ENCODE measurements at places on chromosomes 6 and 20.

- no peak for DNase-seq
Measured at GRCh38 chr20:1266167-1266973, at the start of gene SNPH. TSS of gene SNPH (plus strand) at chr20:1266294. CDS start at chr20:1296240, 29,946 bp downstream.

DNA sequence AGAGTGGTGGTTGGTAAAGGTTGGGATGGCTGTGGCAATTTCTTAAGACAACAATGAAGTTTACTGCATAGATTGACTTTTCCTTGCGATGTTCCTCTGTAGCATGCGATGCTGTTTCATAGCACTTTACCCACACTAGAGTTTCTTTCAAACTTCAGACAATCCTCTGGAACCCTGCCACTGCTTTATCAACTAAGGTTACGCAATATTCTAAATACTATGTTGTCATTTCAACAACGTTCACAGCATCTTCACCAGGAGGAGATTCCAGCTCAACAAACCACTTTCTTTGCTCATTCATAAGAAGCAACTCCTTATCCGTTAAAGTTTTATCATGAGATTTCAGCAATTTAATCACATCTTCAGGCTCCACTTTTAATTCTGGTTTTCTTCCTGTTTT is 161.2 kb upstream of the NRSN1 start:
- no peak for DNase-seq

GRCh38 chr6:110971468-110971867 is 10.4 kb upstream of the RPF2 start:
- DNase-seq: no peak

- DNase-seq: no peak
Measured at GRCh38 chr6:151130329-151130728, 109.4 kb upstream of the AKAP12 start.

DNA sequence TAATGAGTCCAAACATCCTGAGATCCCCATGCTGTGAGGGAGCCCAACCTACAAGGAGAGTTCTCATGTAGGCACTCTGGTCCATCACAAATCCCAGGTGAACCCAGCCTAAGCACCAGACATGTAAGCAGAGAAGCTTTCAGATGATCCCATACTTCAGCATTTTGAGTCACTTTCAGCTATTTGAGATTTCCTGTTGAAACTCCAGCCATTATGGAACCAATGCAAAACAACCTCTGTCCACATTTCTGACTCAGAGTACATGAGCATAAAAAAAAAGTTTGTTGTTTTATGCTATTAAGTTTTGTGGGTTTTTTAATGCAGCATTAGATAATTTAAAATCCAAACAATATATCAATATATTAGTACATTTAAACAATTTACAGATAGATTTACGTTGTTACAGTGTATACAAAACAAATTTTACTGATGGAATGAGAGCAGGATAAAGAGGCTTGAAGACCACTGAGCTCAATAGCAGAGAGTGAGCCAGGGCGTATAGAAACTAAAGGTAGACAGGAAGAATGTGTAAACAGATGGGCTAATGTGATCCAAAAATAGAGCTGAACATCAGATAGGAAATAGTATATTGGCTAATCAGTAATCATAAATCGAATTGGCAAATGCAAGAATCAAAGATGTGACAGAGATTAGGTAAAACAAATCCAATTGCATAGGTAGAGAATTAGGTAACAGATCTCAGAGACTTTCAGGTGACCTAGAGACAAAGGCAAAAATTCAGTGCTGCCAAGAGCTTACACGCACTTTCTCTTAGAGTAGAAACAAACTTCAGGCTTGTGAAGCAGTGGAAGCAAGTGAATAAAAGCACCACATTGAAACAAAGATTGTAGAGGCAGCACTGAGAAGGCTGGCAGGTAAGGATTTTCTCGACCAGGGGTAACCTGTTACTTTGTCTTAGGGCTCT is 36.2 kb upstream of the PLCB1 start:
- no peak for DNase-seq

- no peak for DNase-seq
Measured at GRCh38 chr6:13519839-13520238, 32.4 kb upstream of the GFOD1 start.

- no peak for DNase-seq
Measured at GRCh38 chr6:169810066-169810989, 58.9 kb downstream of the ERMARD start.

GRCh38 chr20:8912731-8913130 is 156.2 kb upstream of the PLCB4 start:
- DNase-seq: no peak

DNA sequence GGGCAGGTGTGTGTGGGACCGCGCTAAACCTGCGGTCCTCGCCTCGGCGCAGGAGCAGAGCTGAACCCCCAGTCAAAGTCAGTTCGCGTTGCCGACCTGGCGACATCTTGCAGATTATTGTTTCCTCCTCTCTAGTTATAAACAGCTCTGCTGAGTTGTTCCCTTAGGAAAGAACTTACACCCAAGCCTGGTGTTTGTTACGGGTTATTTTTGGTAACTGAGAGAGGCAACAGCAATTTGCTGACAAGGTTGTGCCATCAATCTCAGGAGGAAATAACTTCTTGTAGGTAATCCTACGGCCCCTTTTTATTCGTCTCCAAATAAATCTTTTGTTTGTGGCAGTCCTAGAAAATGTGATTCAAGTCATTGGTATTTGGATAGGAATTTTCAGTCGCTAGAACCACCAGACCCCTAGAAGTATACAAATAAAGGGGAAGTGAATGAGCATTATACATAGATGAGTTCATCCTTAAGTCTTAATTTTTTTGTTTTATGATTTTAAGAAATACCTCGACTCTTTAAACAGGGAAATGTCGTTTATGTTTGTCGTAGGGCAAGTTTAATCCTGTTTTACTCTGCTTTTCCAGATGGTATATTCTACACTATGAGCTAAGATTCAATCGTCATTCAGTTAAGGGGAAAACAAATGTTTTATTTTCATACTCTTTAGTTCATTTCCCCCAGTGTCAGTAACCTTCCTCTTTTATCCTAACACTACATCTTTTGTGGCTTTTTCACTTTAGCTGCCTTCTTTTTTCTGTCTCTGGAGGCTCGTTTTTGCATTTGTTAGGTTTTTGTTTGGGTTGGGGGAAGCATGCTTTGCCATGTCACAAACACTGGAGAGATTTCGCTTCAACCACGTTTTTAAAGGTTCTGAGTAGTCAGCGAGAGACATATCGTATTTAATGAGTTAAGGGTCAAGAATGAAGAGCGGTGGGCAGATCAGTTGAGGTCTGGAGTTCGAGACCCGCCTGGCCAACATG is 1.2 kb downstream of the PM20D2 start:
- no peak for DNase-seq

GRCh38 chr20:37748015-37748414 is 54.2 kb downstream of the CTNNBL1 start:
- no peak for DNase-seq

DNA sequence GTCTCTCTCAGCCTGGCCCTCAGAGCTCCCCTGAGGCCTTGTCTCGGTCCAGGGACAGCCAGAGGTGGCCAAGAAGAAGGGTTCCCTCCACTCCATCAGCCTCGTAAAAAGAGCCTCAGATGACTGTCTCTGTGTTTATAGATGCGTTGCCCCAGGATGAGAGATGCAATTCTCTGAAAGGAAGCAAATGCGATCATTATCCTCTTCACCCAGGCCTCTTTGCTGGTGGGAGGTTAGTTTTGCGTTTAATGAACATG is 90.4 kb downstream of the YTHDF1 start:
- no peak for DNase-seq

DNA sequence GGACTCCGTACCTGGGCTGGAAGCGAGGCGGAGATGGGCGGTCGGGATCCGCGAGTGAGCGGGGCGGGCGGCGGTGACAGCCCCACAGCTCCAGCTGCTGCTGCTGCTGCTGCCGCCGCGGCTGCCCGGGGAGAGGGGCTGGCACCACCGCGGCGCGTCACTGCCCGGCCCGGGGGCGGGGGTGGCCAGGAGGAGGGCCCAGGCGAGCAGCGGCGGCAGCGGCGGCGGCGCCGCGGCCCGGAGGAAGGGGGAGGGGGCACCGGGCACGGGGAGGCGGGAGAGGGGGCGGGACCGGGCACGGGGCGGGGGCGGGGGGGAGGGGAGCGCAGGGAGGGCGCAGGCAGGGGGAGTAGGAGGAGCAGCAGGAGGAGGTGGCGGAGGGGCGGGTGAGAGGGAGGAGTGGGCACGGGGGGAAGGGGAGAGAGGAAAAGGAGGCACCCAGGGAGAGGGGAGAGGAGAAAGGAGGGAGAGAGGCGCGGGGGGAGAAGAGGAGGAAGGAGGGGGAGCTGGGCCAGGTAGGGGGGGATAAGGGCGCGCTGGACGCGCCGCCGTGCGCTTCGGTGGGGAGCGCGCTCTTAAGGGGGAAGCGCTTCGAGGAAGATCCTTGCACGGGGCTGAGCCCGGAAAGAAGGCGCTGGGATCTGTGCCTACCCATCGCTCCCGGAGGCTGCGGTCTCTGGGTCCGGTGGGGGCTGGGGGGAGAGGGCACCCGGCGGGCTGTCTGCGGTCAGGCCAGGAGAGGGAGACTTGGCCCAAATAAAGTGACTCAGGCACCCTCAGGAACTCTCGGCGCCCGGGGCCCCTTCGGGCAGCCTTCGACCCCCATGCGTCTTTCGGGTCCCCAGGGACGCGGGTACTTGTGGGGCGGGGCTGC is 101.5 kb downstream of the NOL4L start:
- DNase-seq: no peak

GRCh38 chr20:3447321-3447720 is 23.5 kb upstream of the ATRN start:
- no peak for DNase-seq

- DNase-seq: no peak
Measured at GRCh38 chr6:68711386-68712000, 76.4 kb downstream of the ADGRB3 start.

GRCh38 chr6:21633511-21634109 is 40.1 kb downstream of the SOX4 start:
- DNase-seq: no peak

DNA sequence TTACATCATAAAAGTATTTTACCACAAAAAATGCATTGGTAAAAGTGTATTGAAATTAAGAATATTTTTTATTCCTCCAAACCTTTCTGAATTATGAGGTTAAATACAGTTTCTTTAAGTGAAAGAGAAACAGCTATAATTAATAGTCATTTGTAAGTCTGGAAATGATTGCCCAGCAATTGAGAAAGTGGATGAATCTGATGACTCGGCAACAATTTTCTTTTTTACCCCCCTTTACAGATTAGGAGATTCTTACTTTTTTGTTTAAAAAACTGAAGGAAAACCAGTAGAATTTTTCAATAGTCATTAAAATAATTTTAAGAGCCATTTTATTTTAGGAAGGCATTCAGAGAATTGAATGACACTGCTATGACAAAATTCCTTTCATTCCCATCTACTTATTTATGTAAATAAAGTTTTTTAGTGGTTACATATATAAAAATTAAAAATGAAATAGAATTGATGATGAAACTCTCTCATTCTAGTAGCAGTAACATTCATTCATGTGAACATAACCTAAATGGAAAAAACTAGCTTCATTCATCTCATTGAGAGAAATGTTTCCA is 169.6 kb upstream of the PRND start:
- DNase-seq: no peak

GRCh38 chr20:41382791-41383305 is 16.2 kb upstream of the EMILIN3 start:
- DNase-seq: no peak

GRCh38 chr20:62285722-62286121 is 17.1 kb upstream of the ADRM1 start:
- DNase-seq: no peak

- DNase-seq: no peak
Measured at GRCh38 chr6:89471287-89471867, 38.4 kb downstream of the ANKRD6 start.

DNA sequence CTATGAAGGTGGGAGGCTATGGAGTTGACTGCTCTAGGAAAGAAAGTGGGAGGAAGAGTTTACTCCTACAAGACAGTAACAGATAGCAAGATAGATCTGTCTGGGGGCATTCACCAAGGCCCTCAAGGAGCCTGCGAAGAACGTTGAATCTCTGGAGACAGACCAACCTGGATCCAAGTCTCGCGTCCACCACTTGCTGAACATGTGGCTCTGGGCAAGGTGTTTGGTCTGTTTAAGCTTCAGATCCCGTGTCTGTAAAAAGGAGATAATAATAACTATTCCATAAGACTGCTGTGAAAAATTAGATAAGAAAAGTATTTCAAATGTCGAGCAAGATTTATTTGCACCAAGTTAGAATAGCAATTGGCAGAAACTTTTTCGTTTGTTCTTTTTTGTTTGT is 8.1 kb upstream of the EEF1A1 start:
- DNase-seq: no peak

DNA sequence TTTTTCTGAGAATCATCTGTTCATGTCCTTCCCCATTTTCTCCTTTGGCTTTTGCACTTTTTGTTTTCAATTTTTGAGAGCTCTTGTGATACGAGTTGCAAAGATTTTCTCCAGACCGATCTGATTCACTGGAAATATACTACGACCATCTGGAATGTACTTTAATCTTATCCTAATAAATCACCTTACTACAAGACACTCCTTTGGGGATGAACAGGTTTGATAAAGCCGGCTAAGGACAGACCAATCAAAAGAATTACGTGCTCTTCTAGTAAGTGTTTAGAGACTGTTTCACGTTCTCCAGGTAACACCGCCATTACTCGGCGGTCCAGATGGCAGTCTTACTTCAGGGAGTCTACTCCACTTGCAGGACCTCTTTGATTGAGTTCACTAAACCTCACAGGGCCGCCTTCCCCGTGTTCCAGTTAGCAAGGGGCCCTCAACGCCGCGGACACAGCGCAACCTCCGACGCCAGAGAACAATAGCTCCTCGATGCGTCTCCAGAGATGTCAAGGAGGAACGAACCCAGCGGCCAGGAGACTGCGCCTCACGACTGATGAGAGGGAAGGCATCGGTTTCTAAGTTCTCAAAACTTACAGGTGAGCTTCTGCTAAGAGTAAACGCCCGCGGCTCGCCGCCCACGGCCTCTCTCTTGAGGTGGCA is 920 bp upstream of the WTAP start:
- no peak for DNase-seq

GRCh38 chr6:18352842-18353241 is 34.3 kb upstream of the RNF144B start:
- no peak for DNase-seq

- DNase-seq: no peak
Measured at GRCh38 chr20:36548704-36549627, 7.6 kb downstream of the MYL9 start.

GRCh38 chr6:40398810-40399477 is 188.2 kb downstream of the LRFN2 start:
- no peak for DNase-seq

DNA sequence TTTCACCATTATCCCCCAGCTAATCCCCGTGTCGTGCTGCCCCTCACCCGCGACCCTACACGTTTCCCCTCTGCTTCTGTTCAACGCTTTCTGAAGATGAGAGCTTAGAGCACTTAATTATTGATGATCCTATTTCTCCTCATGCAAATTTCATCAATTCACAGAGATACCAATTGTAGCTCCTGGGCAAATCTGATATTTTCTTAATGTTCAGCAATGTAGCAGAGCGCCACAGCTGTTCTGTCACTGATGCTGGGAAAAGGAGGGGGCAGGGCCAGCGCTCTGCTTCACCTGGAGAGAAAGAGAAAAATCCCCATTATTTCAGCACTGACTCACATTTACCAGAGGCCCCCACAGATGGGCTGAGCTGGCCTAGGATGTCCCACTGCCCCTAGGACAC is 121.2 kb downstream of the TTLL2 start:
- no peak for DNase-seq

- no peak for DNase-seq
Measured at GRCh38 chr20:62818592-62819493, 2.0 kb downstream of the COL9A3 start.

GRCh38 chr20:37808233-37809070 is 94.5 kb upstream of the VSTM2L start:
- no peak for DNase-seq

GRCh38 chr6:12203001-12203400 is 87.2 kb upstream of the EDN1 start:
- no peak for DNase-seq
